ENCODE measurements at places on chromosomes 12 and 14. TPM values are rescaled to one million over a fixed set of nuclear protein-coding genes. Genes with fewer than 3 reads are reported as not detected.

COX8C gene
- not detected for total RNA-seq

BCL7A gene
- 8.1 TPM for total RNA-seq

FGF23 gene
- total RNA-seq, result not detected

CCDC60 gene
- total RNA-seq, result not detected

STON2 gene
- total RNA-seq, result not detected

MYF5 gene
- not detected for total RNA-seq

SCN8A gene
- total RNA-seq, result 1.6 TPM

VDR gene
- total RNA-seq, result 13.2 TPM

SELPLG gene
- total RNA-seq, result 150 TPM

WNT1 gene
- total RNA-seq, result 0.81 TPM
